ENCODE measurements at places on chromosomes 7 and 10.

DNA sequence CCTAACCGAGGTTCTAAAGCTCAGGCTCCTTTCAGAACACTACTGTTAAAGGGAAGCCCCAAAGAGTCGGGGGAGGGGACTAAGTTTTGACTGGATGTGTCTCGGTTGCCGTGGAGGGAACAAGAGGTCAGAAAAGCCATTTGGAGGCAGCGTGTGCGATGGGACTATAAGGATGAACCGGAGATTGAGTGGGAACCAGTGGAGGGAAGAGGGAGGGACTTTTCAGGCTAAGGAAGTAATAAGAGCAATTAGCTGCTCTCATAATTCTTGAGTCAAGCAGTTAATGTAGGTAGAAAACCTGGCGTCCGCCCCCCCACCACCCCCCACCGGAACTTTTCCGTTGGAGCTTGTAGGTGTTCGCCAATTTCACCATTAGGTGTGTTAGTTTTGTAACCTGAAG, 491 bp upstream of the AKAP9 start:
- DNase-seq, result no peak

DNA sequence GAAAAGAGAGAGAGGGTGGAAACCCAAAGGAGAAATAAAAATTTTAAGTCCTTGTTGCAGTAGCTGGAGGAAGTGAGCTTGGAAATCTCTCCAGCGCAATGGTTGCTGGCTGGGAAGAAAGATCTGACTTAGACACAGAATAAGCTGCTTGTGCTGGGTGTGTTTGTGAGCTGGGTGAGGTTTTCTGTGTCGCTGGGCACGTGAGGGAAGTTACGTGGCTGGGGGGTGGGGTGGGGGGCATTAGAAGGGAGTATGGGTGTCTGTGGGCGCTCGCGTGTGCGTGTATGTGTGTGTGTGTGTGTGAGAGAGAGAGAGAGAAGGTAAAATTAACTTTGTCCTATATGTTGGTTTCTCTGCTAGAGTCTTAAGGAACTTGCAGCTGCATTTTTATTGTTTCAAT, 11.6 kb downstream of the TCF7L2 start:
- DNase-seq, result no peak

- no peak for DNase-seq
These were observed 12.0 kb upstream of the SLC29A4 start for GRCh38 chr7:5270788-5271187.

DNA sequence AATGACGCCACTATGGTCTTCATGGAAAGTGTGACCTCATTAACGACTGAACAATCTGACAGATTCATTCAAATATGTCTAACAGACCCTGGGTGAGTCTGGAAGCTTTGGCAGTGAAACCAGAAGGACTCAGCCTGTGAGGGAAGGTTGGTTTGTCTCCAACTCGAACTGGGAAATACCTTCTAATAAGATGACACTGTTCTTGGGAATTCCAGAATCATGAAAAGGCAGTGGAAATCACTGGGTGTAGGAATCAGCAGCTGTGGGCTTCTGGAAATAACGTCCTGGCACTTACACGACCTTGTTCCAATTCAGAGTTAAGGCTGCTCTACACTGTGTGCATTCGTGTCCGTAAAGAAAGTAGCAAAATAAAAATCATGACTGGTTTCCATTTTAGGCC, 75.1 kb downstream of the DGKI start:
- no peak for DNase-seq

GRCh38 chr7:66142334-66142733, 27.7 kb downstream of the CRCP start:
- no peak for DNase-seq

DNA sequence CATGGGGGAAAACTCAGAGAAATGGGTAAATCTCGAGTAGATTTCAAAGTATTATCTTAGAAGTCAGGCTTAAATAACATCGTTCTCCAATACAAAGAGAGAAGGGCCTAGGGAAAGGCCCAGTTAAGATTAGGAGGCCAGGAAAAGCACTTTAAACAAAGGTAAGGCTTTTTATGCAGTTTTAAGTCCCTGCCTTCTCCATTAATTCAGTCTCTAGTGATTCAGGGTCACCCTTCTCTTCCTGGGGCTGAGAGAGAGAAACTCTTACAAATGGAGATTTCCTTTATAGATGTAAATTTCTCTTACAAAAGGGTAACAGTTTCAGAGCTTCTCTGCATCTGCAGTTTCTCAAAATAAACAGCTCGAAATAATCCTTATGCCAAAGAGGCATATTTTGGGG, 179.3 kb downstream of the HECW1 start:
- no peak for DNase-seq

DNA sequence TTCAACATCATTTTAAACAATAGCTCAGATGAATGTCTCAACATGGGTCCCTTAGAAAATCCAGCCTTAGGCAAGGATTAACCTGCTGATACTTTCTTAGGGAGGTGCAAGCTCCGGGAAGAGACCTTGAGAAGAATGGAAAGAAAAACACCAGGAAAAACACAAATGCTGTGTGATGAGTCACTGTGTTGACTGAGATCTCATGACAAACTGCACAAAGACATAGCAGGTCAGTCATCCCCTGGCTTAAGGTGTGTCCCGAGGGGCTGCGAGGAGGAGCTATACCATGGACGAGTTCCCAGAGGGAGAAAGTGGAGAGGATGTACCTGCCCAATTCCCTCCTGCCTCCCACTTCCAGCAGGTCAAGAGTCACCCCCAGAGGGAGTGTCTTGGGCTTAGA, 98.0 kb downstream of the TEX36 start:
- DNase-seq, result no peak

- DNase-seq, result no peak
These were observed 11.5 kb upstream of the SVOPL start for GRCh38 chr7:138712652-138713051.

DNA sequence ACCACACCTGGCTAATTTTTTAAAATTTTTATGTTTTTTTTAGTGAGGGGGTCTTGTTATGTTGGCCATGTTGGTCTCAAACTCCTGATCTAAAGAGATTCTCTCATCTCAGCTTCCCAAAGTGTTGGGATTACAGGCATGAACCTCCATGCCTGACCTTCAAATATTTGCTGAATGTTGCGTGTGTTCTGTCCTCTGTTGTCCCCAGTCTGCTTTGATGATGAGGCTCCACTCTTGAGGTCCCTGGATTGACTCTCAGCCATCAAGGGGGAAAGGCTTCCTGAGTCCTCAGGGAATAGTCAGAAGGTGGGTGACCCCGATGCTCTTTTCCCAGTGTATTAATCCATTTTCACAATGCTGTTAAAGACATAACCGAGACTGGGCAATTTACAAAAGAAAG, 26.0 kb downstream of the LYZL2 start:
- DNase-seq, result no peak

- DNase-seq, result no peak
These were observed 99.6 kb upstream of the BTBD16 start for GRCh38 chr10:122171302-122172075.

- no peak for DNase-seq
These were observed 39.9 kb upstream of the EMX2 start for GRCh38 chr10:117502421-117503243.

GRCh38 chr10:132737390-132738048, 48.4 kb downstream of the NKX6-2 start:
- no peak for DNase-seq

DNA sequence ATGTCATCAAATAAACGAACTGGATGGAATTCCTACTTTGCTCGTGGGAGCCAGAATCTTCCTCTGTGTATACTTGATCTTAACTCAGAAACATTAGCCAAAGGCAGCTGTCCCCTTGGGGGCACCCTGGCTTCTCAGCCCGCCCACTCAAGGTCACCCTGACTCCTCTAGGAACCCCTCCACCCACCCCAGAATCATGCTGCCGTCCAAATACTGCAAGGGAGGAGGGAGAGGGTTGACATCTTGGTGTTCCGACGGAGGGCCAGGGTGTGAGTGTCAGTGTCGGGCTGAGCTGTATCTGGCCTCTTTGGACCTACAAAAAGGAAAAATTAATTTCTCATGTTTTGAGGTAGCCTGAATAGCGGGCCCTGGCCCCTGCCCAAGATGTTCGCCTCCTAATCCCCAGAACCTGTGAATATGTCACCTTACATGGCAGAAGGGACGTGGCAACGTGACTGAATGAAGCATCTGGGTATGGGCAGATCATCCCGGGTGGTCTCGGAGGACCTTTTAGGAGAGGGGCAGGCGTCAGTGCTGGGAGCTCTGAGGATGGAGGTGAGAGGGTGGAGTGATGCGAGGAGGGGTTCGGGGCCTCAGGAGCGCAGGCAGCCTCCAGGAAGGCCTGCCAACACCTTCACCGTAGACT, 40.5 kb upstream of the RBM33 start:
- DNase-seq, result peak; percentile 53

DNA sequence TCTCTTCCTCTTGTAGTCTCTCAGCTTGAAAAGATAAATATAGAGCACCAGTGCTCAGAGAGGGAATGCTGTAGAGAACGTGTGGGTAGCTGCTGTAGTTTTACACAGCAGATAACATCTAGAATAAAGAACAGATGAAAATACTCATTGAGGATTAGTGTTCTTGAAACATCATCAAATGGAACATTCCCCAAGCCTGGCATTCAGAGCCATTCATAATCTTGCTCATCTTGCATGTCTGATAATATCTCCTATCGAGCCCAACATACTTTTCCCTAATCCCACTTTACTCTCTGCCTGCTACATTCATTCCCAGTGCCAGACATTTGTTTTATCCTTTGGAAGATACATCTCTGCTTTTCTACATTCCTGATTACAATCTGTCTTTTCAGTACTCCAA, 35.2 kb downstream of the MCU start:
- DNase-seq, result no peak

- no peak for DNase-seq
These were observed 46.2 kb downstream of the SEM1 start for GRCh38 chr7:96663457-96663856.

- no peak for DNase-seq
These were observed 1052.6 kb downstream of the REEP3 start for GRCh38 chr10:64573623-64574325.

DNA sequence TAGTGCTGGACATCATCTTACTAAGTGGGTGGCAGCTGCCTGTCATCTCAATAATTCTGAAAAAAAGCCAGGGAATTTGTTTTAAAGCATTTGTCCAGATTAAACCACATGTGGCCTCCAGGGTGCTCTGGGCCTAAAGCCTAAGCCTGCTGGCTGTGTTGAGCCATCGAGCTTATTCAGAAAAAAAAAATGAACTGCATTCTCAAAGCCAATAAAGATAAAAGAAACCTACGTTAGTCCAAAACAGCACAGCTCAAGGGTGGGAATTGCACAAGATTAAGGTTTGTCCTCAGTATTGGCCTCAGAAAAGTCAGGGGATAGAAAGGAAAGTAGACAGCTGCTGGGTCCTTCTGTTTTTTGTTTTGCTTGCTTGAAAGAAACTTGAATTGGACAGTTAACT, 22.6 kb upstream of the PRTFDC1 start:
- no peak for DNase-seq

- no peak for DNase-seq
These were observed 234.1 kb upstream of the KMT2E start for GRCh38 chr7:104779888-104780287.

GRCh38 chr7:284762-285722, 4.9 kb upstream of the FOXL3 start:
- no peak for DNase-seq

GRCh38 chr10:109957092-109957797, 33.9 kb upstream of the XPNPEP1 start:
- no peak for DNase-seq
